ENCODE measurements at places on chromosomes 5 and 9.
A peak's percentile ranks its signal among the peaks of the same experiment; 100 is the strongest.

DNA sequence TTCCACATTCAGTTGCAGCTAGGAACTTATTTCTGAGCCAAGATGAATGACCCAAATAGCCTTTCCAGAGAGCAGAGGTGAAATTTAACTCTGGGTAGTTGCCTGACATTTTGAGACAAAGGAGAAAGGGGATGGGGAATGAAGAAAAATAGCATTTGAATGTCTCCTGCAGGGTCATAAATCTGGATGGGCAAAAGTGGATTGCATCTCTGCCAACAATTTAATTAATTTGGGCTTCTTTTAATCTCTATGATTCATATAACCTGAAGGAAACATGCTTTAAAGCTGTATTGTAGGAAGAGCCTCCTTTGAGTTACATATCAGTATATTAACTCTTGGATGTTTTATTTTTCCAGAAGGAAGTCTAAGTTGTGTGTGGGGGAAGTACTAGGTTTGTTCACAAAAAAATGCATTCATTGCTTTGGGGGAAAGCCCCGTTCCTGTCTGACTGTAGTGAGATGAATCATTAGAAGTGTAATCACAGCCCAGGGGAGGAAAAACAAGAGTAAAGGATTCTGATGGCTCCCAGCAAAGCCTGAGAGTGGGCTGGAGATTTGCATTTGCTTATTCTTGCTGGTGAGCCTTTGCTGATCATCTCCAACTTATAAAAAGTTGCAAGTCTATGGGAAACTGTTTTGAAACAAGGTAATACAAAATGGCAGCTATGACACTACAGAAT is 133.0 kb upstream of the IQGAP2 start:
- DNase-seq, result no peak

GRCh38 chr9:105073147-105073546 is 145.2 kb upstream of the ABCA1 start:
- no peak for DNase-seq

DNA sequence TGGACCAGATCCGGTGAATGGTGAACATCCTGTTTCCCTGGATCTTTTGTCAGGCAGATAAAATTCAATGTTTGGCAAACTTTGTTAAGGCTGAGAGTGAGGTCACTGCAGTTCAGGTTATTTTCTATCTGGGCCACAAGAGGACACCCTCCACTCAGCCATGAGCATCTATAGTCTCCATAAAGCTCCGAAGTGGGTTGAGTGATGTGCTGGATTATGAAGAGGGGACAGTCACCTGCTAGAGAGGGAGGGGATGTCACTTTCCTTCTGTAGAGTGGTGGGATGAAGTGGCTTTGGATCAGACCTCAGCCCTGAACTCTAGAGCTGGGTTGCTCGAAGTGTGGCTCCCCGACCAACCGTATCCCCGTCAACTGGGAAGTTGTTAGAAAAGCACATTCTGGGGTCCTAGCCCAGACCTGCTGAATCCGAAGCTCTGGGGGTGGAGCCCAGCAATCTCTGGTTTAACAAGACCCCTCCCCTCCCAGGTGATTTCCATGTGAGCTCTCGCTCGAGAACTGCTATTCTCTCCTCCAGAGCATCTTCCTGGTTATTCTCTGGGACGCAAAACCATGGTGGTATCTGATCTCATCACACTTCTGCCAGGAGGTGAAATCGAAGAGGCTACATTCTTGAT is 31.8 kb upstream of the FGF1 start:
- DNase-seq, result no peak

DNA sequence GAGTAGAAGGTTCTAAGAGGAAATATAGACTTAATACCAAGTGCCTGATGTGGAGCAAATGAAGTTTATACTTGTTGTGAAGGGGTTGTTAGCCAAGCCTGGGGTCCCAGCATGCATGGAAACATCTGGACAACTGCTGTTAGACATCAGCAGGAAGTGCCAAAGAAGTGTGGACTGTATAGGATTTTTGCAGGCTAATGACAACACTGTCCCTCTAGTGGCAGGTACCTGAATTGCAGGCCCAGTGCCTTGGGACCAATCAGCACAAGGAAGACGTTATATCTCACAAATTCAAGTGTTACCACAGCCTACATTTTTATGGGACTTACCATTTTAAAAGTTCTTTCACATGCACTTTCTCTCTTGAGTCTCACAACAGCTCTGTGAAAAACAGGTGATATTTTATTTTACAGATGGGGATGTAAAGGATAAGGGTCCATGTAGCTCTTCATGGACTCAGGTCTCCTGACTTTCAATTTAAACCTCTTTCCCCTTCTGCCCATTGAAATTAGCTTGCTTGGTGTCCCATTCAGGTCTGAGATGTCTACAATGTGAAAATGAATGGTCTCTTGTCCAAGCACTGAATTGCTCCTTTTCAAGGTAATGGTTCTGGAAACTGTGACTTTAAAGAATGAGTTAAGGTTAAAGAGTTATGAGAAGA is 89.0 kb upstream of the MAP1B start:
- DNase-seq, result peak; percentile 19

- no peak for DNase-seq
These were observed 130.7 kb downstream of the PRKACG start for GRCh38 chr9:68883224-68883623.

DNA sequence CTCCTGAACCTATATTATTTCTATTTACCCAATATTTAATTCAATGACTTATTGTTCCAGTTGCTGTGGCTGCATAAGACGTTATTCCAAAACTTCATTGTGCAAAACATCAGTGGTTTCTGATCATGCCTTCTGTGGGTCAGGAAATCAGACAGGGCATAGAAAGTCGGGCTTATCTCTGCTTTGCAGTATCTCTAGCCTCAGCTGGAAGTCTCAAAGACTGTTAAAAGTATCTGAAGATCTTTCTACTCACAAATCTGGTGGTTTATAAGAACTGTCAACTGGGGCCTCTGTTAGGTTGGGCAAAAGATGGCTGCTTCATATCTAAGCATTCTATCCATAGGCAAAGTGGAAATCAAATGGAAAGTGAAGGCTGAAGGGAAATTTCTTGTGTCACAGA is 687.7 kb upstream of the ARRDC3 start:
- no peak for DNase-seq

- no peak for DNase-seq
These were observed 78.6 kb downstream of the CFAP77 start for GRCh38 chr9:132488626-132489025.

Data from heart right ventricle (tissue), 16 donors.